Stimulated activated CD4-positive, alpha-beta T cell treated with anti-CD3 and anti-CD28 coated beads, TNF-alpha, amount 100 ng/mL, for 4 hours (primary cell): ENCODE measurements at places on chromosomes 2 and 18.

DNA sequence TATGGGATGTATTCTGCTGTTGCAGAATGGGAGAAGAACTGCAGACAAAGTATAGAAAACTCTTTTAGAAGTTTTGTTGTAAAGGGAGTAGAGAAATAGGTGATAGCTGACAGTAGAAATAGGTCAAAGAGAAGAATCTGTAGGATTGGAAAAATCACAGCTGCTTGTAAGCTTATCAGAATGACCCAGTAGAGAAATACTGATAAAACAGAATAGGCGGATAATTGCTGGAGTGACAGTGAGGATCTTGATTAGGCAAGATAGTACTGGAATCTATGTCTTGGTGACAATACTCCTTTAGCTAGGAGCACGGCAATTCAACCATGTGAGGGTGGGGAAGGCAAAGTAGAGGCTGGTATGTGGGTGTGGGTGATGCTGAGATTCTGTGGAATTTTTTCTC is 4.5 kb upstream of the SMAD4 start:
- DNase-seq: no peak

- no peak for DNase-seq
Observed at GRCh38 chr18:63828656-63829055, 53.4 kb downstream of the SERPINB7 start.

DNA sequence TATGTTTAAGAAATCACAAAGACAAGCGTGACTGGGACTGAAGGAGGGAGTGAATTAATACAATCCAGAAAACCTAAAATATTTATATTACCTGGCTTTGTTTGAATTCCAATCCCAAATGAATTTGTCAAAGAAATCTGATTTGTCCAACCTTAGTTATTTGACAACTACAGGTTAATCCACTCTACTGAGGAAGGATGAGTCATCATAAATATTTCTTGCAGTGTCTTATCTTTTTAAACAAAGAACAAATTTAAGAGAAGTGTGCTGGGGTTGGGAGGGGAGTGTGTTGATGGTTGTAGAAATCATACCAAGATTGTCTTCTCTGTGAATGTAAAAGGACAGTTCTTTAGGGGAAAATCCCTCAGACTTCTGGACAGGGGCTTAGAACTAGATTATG is 1106.3 kb upstream of the SLC39A10 start:
- no peak for DNase-seq

- no peak for DNase-seq
Observed at GRCh38 chr2:207474863-207475485, 54.8 kb upstream of the CREB1 start.

DNA sequence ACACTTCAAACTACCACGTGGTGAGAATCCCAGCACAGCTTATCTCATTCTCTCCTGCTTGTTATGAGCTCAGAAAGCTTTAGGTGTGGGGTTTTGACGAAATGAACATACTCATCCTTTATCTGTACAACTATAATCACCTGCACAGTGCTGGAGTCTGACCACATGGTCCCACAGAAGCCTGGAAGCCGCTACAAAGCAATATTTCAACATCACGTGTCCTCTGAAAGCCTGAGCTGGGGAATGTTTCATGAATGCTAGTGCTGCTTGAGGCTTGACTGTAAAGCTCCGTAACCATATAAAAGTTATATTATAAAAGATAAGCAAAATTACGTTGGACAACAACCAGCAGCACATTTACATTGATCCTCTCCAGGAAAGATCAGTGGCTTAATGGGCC is 43.9 kb downstream of the PIEZO2 start:
- DNase-seq: no peak

DNA sequence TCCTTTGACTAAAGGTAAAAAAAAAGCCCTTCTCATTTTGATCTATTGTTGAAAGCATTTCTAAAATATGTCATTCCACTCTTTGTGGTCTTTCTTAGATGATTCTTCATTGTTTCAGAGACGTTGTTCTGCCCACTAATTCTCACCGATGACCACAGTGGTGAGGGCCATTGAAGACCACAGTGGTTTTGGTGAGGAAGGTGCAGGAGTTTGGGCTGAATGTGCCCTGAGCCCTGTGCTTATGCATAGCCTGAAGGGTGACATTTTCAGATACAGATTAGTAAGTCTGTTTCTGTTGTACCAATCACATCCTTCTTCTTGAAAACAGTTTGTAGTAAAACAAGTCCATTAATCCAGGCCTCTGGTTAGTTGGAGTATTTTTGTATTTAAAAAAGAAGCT is 251.3 kb upstream of the ATP5MC3 start:
- DNase-seq: no peak

- no peak for DNase-seq
Observed at GRCh38 chr18:72201032-72201431, 343.1 kb downstream of the CBLN2 start.

GRCh38 chr18:78169174-78169864 is 810.3 kb upstream of the SALL3 start:
- DNase-seq: no peak

DNA sequence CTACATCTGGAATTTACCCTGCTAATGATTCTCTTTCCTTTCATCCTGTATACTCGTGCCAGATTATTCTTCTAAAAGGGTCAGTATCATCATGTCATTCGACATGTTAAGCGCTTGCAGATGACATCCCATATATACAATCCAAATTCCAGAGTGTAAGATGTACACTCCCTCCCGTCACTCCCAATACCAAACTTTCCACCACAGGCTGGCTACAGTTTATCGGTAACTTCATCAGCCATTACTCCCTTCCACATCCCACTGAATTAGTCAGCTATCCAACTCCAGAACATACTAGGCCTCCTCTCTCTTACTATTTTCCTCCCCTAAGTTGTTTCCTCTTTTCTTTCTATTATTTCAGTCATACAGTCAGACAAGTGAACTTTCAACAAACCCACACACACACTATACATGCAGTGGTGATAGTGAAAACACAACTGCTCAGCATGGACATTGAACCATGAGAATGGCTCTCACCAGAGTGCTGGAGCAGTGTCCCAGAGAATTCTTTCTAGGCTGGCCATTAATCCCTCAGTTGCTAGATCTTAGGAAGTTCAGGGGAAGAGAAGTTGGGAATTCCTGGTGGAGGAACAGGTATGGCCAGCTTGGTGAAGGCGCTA is 10.6 kb upstream of the NMI start:
- DNase-seq: no peak

- no peak for DNase-seq
Observed at GRCh38 chr18:65567372-65567771, 183.4 kb upstream of the CDH7 start.

DNA sequence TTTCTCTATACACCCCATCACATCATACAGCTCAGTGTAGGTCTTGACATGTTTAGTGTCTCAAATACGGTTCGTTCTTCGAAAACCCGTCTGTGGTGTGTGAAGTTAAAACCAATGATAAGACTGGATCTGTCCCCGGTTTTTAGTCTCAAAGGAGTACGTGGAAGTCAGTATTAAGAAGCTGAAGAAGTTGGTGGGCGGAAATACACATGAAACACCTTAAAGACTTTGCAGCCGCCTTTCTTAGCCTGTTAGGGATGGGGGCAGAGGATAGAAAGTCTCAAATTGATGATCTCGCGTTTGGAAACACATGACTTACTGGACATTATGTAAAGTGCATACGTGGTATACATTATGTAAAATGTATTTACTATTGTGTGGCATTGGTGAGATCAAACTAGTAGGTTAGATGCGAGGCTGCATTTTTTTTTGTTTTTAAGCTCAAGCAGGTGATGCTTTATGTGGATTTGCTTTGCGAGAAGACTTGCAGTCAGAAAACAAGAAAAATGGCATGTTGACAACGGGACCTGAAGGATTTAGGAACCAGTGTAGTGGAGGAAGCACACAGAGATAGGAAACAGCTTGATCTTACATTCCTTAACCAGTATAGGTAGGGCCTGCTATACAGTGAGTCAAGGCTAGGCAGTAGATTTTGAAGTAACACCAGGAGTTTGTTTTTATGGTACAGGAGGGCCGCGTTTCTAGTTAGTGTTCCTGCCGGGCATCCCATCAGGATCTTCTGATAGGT is 1.2 kb downstream of the CNOT11 start:
- DNase-seq: no peak

GRCh38 chr2:86815611-86816010 is 24.9 kb upstream of the CD8A start:
- no peak for DNase-seq

DNA sequence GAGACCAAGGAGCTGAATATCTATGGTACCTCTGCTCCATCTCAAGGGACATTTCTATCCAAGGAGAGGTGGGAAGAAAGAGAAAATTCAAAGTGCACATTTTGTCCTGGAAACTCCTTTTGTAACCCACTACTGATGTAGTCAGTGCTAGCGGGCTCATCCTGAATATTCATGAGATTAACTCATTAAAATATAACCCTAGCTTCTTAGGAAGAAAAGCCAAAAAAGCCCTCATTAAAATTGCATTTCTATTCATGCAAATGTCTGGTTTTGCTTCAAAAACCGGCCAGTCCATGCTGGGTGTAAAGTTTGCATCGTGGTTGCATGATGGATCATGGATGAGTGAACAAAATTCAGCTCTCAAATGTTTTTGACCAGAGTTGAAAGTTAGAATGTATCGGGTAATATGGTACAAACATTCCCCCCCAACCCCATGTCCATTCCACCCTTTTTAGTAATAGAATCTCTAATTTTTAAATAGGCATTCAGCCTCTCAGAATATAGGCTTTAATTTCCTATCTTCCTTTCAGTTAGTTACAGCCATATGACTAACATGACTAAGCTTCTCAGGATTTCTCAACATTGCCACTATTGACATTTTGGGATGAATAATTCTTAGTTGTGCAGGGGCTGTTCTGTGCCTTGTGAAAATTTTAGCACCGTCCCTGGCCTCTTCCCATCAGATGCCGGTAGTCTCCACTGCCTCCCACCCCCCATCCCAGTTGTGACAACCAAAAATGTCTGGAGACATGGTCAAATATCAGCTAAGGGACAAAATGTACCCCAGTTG is 104.2 kb upstream of the RND3 start:
- no peak for DNase-seq
